ENCODE measurements at places on chromosomes 2 and 18.

- DNase-seq, result no peak
Measured at GRCh38 chr2:145116056-145116455, 596.1 kb upstream of the ZEB2 start.

DNA sequence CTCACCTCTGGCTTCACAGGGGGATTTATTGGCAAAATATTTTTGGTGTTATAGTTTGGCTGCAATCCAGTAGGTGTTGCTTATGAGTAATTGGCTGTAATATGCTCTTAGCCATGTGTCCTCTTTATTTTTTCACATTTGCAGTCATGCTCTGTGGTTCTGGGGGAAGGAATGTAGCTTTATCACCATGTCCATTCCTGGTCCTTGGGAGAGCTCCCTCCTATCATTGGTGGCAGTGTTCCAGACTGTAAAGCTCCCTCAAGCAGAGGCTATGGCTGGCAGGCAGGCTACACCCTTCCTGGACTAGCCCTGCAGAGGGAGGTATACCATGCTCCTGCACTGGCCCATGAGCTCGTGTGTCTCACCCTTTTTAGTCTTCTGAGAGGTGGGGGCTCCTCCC is 120.0 kb upstream of the FSIP2 start:
- no peak for DNase-seq

DNA sequence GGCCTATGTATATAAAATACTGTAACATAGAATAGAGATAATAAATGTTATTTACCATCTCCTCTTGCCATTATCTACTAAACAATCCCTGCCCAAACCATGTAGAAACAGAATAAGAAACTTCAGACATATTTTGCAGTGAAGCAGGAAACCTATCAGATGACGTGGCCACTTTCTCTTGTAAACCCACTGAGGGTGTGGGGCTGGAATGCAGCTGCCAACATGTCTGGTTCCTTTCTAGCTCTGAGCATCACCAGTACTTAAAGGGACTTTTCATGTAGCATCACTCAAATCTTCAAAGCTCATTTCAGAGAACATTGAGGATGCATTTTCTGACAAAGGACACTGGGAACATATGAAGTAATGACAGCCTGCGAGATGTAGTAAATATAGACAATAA is 251.8 kb downstream of the LPIN1 start:
- no peak for DNase-seq

DNA sequence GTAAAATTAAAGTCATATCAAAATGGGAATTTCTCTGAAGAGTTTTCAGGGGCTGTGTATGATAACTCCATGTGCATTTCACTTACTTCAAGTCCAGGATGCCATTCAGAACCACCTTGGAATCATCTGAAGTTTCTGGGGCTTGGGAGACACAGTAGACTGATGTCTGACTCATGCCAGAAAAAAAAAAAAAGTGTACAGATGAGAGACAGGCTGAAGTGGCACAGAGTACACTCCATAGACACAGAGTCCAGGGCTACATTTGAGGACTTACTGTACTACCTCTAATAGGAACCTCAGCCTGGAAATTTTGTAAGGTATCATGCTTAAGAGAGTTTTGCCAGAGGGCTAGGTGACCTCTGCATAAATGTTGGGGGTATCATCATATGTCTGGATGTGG is 92.0 kb downstream of the SS18 start:
- DNase-seq, result no peak

Data from D721Med (cell line).